Activated naive CD4-positive, alpha-beta T cell treated with anti-CD3 and anti-CD28 coated beads, Interleukin-2, amount 50 U/mL, for 16 hours (primary cell): ENCODE measurements at places on chromosomes 2 and 18.

GRCh38 chr2:219350710-219351221 lies 18.2 kb upstream of the RESP18 start:
- no peak for DNase-seq

GRCh38 chr2:96801786-96802595 lies 14.1 kb upstream of the CNNM3 start:
- peak; percentile 35 for DNase-seq

DNA sequence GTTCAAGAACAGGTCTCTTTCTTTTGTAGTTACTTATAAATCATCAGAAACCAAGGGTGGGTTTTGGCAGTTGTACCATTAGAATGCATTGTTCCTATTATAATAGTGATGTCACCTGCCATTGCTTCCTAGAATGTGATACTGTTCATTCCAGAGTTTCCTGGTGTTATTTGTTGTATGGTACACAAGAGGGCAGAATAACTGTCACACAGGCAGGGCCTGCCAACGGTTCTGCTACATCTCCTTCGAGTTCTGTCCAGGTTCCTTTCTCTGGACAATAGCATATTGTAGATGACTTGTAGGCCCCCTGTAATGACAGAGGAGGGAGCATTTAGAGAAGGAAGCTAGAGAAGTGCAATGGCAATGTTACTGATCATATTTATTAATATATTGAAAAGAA lies 98.3 kb downstream of the KLHL14 start:
- no peak for DNase-seq

DNA sequence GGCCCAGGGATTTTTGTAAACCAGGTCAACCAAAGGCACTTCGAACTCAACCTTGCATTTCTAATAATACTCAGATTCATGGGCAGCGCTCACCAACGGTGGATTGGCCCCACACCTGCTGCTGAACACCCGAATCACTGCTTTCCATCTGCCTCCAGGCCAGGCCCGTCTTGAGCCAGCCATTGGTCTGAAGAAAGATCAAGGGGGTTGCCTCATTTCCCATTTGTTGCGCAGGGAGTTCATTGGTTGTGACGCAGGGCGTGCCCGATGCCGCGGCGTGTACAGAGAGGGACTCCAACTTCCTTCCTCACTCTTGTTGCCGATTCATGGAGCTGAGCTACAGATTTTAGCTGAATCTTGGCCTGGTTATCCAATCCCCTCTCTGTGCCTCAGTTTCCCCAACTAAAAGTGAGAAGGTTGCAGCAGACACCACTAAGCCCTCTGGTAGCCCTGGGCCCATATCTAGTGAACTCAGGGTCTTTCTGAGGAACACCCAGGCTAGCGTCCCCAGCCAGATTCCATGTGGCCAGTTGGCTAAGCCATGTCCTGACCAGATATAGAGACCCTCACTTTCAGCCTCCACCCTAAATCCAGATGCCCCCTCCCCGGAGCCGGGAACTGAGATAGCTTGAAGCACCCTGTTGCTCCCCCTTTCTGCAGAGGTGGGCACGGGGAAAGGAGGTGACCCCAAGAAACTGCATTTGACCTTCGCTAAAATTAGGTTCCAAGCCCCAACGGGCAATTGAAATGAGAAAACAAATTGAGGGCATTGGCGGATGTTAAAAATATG lies 60.9 kb upstream of the HPCAL1 start:
- peak; percentile 3 for DNase-seq

DNA sequence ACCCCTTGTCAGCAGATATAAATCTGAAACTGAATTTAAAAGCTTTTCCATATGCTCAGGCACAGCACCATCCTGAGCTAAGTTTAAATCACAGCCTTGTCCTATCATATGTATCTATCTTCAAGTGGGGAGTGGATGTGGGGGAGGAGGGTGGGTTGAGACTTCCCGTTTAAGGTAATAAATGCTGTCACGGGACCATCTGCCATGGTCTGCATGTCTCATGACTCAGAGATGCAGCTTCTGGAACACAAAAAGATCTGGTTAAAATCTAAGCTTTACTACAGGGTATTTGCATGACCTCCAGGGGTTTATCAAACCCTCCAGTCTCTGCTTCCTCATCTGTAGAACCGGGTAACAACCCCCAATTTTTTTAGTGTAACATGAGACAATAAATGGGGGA lies 377.7 kb upstream of the ST6GAL2 start:
- no peak for DNase-seq

GRCh38 chr2:130372833-130373807 lies 17.3 kb downstream of the PTPN18 start:
- no peak for DNase-seq

DNA sequence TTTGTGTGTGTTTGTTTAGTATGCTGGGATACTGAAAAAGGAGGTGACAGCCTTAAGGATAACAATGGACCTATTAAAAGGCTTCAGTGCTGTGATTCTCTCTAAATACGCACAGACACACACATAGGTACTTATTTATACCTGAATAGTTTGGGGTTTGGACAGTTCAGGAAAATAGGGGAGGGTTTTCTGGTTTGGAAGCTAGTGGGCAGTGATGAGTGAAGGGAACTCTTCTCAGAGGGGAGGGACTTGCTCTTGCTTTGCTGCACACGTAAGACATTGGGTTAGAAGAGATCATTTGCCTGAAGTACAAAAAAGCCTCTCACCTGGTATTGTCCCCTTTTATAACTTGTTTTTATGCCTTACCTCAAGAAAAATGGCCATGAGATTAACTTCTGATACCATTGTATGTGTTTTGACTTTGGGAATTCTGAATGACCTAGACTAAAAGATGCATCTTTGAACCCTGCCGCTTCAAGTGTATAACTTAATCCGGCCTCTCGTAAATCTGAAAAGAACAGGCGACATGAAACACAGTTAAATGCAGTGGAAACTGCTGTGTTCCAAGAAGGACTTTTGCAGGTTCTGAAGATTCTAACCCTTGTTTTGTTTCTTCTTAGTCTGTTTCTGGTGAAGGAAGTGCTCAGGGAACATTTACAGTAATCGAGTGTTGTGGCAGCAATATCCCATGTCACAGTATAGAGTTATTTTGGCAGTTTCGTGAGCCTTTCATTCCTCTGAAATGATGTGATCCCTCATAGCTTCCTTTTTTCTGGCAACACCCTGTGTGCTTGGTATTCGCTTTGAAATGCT lies 2.5 kb downstream of the CRIM1 start:
- no peak for DNase-seq

DNA sequence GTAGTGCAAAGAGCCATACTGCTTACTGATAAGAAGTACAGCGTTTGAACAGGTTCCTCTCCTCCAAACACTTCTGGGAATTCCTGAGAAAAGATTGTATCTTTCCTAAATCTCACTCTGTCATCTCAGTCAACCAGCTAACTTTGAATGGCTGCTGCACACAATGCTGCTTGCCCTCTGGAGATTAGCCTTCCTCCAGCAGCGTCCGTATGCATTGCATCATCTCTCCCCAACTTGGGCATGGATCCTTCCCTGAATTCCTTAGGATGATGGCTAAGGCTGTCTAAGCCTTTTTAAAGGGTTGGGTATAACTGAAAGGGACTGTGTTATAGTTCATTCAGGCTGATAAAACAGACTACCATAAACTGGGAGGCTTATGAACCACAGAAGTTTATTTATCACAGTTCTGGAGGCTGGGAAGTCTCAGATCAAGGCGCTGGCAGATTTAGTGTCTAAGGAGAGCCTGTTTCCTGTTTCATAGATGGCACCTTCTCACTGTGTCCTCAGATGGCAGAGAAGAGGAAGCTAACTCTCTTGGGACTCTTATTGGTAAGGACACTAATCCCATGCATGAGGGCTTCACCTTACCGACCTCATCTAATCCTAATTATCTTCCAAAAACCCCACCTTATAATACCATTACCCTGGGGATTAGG lies 105.3 kb downstream of the PAX3 start:
- DNase-seq = no peak

DNA sequence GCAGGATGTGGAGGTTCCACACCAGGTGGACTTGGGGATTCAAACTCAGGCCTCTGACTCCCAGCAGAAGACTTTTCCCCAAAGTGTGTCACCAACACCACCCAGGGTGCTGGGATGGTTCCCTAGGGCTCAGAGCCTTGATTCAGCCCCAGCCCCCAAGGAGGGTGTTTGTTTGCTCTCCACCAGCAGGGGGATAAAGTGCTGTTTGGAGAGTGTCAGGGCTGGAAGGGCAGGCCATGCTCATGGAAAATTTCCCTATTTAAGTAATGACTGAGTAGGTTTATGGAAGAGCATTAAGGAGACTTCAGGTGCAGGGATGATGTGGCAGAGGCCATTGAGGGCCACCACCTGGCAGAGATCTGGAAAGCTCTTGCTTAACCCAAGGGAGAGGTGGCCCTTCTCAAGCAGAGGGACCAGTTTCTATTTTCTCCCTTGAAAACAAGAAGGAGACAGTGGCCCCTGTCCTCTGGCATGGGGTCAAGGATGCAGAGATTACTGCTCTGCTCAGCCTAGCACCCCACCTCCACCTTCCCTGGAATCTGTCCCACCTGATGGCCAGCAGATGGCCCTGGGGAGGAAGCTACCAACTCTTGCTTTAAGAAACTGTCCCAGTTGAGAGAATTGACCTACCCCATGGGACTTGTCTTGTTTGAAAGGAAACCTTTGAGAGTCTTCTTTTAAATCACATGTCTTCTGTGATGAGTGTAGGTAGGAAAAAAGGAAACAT lies 122.1 kb downstream of the ACOXL start:
- DNase-seq = no peak

DNA sequence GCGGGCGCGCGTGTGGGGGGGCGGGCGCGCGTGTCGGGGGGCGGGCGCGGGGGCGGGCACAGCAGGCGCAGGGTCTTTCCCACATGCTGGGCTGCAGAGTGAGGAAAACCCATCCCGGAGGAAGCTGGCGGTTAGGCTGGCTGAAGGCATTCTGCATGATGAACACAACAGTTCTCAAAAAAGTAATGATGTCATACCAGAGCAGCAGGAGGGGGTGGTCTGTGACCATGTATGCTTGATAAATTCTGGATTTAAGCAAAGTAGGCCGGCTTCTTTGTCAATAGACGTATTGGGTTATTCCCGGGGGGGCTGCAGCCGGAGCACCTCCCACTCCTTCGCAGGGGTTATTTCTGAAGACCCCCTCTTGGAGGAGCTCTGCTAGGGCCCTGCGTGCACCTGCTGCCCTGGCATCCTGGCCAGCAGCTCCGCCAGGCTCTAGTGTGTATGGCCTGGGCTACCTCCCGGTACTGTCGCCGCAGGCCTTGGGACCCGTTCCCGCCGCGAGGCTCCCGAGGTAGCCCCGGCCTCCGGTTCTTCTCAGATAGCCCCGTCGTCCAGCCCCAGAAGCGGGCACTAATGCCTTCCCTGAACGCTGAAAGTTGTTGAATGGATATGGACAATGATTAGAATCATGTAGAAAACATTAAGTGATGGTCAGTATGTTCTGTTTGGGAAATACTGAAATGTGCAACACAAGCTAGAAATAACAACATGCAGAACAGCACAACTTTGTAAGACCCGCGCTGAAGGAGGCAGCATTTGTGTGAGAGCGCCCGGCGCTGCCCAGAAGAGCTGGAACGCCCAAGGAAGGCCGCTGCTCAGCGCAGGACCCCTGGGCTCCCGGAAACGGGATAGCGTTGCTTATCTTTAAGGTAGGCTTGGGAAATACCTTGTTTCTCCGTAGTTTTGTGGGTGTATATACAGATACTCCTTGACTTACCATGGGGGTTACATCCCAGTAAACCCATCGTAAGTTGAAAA lies 101.4 kb upstream of the RAB6C start:
- DNase-seq = no peak

DNA sequence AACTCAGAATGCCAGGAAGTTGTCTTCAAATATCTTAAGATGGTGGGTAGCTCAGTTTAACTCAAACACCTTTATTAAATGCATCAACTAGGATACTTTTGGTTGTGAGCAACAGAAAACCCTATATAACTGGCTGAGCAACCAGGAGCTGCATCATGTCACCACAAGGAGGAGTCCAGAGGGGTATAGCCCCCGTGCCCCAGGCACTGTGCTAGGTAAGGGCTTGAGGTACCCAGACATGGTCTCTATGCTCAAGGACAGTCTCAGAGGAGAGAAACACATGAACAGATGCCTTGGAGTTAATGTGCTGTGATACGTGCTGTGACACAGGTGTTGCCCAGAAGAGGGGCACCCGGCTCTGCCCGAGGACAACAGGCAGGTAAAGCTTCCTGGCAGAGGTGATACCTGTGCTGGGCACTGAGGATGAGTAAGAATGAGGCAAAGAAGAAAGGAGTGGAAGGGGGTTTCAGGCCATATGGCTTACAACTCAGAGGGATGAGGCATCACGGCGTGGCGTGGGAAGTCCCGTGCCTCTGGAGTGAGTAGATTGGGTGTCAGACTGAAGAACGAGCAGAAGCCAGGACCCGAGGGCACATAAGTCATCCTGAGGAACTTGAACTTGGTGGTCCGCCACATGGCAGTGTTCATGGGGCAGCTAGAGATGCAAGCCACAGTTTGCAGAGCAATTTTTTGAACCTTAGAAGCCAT lies 32.0 kb upstream of the CAB39 start:
- no peak for DNase-seq

DNA sequence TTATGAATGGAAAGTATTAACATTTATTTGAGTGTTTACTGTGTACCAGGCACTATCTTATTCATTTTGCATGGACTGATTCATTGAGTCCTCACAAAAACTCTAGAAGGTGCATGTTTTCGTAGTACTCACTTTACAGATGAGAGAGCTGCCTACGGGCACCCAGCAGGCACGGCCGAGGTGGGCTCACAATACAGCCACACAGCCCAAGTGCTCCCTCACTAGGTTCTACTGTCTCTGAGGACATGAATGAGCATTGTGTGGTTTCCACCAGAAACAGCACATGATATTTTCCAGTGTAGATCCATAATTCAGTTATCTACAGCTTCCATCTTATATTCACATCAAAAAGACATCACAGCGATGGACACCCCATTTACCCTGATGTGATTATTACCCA lies 101.4 kb downstream of the FTCDNL1 start:
- no peak for DNase-seq

GRCh38 chr2:226656367-226656766 lies 143.3 kb downstream of the IRS1 start:
- DNase-seq = no peak

DNA sequence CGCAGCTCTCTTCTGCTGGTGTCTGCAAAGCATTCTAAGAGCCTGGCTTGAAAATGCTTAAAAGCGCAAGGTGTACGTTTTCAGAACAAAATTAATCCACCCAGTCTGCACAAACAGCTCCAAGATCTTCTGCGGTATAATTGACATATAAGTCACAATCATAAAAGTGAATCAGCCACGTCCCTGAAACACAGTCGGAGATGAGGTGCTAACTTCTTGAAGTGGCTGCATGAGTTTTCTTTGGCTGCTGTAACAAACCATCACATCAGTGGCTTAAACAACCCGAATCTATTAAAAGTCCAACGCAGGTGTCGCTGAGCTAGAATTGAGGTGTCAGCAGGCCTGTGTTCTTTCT lies 32.6 kb downstream of the ARL4C start:
- DNase-seq = no peak

GRCh38 chr2:231911381-231911780 lies 14.8 kb downstream of the NPPC start:
- no peak for DNase-seq

DNA sequence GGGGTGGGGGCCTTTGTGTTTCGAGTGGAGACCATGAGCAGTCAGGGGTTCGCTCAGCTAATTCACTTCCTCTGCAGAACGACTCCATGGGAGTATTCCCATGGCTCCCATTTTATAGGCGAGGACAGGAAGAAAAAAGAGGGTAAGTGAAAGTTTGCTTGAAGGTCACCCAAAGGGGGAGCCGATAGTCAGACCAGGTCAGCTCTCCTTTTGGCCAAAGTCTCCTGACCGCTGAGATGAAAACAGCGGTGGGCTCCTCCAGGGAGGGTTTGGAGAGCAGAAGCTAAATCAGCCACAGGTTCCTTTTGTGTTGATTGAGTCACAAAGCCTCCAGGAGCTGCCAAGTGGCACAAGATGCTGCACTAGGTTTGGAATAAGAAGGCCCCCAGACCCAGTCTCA lies 34.1 kb upstream of the CTAGE1 start:
- no peak for DNase-seq

GRCh38 chr2:31253356-31254131 lies 19.6 kb downstream of the EHD3 start:
- DNase-seq = no peak
